ENCODE measurements at places on chromosomes 2 and 18.

- no peak for DNase-seq
Measured at GRCh38 chr18:31450409-31450808, 2.9 kb downstream of the DSG3 start.

DNA sequence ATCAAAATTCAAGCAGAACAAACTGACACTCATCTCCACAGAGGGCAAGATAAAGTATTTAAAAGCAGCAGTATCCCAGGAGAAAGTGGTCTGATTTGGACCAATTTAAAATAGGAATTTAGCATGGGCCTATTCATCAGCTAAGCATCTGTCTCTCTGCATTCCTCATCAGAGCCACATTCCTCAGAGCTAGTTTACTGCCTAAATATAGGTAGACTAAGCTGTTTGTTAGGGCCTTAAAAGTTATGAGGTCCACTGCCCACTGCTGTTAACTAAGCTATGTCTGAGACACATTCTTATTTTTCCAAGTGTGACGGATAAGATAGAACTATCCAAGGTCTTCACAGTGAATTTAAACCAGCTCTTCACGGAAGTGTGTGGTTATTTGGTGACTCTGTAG lies 17.6 kb downstream of the NEB start:
- peak; percentile 88 for DNase-seq

DNA sequence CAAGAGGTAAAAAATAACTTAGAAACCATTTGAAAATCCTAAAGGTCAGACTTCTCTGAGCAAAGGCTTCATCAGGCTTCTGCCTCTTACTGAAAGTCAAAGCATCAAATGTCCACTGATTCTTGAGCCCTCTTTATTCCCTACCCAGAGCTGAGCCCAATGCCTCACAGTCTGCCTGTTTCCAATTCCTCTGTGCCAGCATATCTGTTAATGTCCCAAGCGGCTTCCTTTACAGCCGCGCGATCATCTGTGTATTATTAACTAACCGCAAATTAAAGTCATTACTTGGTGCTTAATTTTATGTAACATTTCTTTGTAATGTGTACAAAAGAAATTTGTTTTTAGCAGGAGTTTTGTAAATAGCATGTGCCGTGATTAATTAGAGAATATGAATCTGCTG lies 418.8 kb upstream of the HNRNPA3 start:
- DNase-seq = no peak

DNA sequence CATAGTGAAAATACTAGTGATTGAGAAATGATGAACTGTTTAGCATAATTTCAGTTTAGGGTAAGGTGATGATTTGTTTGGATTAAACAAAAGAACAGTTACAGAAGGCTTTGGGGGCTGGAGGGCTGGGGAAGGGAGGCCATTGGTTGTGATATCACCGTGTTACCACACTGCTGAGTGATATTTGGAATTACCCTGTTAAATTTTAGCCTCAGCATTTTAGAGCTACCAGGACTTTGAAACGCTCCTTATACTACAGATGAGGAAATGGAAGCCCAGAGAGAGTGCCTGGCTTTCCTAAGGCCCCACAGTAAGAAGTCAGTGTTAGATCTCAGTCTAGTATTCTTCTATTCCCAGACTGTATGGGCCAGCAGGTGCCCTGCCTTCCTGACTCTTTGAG lies 15.6 kb downstream of the ARHGEF33 start:
- DNase-seq = no peak

GRCh38 chr2:71606244-71606643 lies 152.9 kb downstream of the DYSF start:
- no peak for DNase-seq

GRCh38 chr2:180360283-180360618 lies 353.2 kb upstream of the CWC22 start:
- DNase-seq = no peak

DNA sequence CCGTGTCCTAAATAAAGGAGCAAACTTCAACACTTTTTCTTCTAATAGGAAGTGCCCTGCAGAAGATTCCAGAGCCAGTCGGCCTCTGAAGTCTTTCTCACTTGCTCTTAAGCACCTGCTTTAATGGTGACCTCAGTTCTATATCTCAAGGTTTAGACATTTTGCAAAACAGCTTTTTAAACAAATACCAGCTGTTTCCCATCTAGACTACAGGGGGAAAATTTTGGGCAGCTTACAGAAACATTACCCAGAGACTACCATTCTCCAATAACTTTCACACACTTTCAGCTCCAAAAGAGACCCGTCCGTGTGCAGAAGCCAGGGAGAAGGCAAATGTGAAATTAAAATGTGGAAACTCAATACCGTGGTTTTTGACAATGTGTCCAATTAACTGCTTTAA lies 285.3 kb upstream of the CCDC68 start:
- DNase-seq = no peak

- no peak for DNase-seq
Measured at GRCh38 chr2:134146161-134146560, 107.7 kb upstream of the MGAT5 start.

- no peak for DNase-seq
Measured at GRCh38 chr2:96531366-96531765, 5.2 kb upstream of the ARID5A start.

- no peak for DNase-seq
Measured at GRCh38 chr2:72035518-72036172, 112.0 kb downstream of the CYP26B1 start.

DNA sequence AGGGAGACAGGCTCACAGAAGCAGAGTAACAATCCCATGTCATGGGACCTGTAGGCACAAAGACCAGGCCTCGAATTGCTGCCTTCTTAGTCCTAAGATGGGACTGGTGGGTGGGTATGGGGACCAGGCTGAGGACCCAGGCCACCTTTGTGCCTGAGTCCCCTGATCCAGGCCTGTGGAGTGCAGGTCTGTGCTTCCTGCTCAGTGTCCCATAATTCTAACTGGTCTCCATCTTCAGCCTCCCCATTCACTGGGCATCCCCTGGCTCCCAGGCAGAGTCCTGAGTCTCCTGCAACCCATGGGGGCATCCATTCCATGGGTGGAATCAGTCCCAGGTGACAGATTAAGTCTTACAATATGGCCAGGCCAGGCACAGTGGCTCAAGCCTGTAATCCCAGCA lies 83.9 kb downstream of the SMAD7 start:
- DNase-seq = no peak

DNA sequence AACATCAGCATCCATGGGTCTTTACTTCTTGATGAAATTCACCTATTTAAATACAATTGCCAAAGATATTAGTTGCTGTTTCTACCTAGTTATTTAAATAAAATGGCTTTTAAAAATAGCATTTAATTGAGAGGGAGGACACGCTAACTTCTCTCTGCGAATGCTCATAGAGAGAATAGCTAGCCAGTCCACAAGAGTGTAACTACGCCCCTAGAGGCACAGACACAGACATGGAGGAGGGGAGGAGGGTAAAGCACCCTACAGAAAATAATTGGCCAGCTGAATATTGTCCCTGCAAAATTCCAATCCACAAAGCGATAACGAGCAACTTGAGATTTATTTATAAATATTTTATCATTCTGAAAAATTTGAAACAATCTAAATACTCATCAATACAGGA lies 97.0 kb upstream of the PAPOLG start:
- no peak for DNase-seq

- DNase-seq = no peak
Measured at GRCh38 chr2:68805025-68805424, 66.2 kb downstream of the BMP10 start.

GRCh38 chr2:185127412-185127811 lies 529.1 kb downstream of the ZNF804A start:
- peak; percentile 26 for DNase-seq

- DNase-seq = peak; percentile 17
Measured at GRCh38 chr2:207530160-207531031, 634 bp downstream of the CREB1 start.

DNA sequence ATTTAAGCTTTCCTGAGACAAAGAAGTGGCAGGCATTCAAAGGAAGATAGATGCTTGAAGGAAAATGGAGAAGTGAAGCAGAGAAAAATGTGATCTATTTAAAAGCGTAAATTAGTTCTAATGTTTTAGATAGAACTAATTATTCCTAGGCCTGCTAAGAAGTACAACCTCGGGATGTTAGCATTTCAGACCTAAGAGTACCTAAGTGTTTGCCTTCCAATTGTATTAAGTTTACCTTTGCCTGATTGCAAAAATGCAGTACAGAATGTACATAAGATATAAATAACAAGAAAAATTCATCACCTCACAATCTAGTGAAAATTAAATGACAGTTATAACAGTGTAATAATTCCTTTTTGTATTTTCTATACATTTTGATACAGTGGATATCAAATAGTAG lies 71.1 kb upstream of the HNMT start:
- DNase-seq = no peak

DNA sequence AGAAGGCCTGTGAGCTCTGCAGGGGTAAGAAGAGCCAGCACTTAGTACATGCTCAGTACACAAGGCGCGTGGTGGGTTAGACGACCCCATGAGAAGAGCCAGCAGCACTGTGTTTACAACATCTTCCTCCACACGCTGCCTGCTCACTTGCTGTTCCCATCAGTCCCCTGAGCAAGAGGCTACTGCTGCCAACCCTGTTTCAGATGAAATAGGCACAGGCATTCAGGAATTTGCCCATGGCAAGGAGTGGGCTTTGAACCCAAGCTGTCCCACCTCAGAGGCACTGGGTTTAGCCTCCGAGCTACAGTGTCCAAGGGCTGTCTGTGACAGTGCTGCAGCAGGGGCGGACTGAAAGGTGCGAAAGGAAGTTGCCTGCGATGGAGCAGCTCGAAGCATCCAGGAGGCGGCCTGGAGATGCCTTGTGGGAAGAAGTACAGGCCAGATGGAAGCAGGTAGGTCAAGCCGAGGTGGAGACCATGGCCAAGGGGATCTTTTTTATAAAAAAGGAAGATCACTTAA lies 121.5 kb upstream of the PXDN start:
- no peak for DNase-seq

DNA sequence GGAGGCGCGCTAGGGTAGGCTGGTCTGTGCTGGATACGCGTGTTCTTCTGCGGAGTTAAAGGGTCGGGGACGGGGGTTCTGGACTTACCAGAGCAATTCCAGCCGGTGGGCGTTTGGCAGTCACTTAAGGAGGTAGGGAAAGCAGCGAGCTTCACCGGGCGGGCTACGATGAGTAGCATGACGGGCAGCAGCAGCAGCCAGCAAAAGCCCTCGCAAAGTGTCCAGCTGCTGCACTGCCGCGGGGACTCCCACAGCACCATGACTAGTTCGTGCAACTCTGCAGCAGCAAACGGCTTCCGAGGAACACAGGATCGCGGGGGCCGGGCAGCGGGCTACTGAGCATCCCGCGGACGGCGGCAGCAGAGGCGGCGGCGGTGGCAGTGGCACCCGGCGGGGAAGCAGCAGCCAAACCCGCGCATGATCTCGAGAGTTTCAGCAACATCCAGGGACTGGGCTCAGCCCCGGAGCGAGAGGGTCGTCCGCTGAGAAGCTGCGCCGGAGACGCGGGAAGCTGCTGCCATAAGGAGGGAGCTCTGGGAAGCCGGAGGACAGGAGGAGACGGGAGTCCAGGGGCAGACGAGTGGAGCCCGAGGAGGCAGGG lies 368 bp downstream of the TMEFF2 start:
- no peak for DNase-seq

DNA sequence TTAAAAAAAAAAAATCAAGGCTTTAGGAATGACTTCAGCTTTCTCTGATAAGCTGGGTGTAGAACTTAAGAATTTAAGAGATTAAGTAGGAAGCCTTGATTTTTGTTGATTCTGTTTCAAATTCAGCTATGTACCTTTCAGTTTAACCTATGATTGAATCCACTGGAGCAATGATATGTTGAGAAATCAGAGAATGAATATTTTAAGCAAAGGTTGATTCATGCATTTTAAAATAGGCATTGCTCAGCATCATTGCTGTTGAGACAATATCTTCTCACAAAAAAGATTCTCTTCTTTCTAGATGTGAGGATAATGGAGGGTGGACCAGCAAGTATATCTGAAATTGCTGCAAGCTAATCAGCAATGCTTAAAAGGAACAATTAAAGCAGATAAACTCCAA lies 109.8 kb downstream of the MAP3K20 start:
- DNase-seq = no peak

DNA sequence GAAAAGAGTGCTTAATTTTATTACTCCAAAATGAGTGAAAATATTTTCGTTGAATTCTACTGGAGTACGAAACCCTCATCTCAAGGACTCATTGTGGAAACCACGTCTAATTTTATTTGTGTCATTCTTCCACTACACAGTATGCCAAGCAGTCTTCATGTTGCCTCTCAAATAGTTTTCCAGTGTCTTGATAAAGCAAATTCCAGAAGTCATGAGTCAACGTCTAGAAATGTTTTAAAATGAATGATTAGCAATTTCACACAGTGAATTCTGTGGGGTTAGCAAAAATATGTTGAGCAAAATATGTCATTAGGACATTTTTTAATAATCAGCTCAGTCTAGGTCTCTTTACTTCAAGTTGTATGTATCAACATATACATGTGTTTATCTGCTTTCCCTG lies 865.5 kb downstream of the DSC3 start:
- DNase-seq = peak; percentile 84

GRCh38 chr2:205435970-205436369 lies 246.3 kb upstream of the NRP2 start:
- no peak for DNase-seq

DNA sequence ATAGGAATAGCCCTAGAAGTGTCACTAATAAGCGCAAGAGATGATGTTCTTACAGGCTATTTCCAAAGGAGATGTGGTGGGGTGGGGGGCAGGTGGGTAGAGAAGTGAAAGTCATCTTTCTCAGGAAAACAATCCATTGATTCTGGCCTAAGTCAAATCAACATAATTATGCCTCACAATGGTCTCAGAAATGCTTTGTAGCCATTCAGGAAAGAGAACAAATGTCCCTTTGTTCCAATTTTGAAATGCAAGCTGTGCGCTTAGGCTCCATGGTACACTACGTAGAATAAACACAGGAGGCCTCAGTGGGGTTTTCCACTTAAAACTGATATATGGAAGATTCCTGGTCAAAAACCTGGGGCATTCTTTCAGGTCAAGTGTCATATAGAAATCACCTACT lies 529.9 kb upstream of the KLHL29 start:
- no peak for DNase-seq

DNA sequence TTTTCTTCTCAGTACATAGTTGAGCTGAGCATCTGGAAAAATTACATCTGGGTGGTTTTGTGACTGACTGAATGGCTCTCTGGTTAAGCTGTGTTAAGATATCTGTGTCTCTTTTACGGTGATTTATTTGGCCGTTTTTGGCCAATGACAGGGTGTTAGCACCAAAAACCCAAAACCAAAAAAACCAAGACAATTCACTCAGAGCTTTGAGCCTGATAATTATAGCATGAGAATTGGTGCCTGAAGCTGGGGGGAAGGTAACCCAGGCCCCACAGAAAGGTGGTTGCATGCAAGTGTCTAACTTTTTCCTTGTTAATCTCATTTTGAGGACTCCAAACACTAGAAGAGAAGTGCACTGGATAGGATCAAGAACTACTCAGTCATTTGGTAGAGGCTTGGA lies 4.5 kb downstream of the CD28 start:
- DNase-seq = no peak

DNA sequence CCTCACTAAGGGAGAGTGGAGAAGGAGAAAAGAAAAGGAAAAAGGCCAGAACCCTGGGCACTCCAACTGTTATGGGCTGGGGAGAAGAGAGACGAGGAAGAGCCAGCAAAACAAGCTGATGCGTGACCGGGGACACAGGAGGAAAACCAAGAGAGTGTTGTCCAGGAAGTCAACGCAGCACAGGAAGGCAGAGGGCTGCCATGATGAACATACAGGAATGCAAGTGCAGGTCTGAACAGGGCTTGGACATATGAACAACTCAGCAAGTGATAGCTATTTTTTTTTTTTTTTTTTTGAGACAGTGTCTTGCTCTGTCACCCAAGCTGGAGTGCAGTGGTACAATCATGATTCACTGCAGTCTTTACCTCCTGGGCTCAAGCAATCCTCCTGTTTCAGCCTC lies 28.4 kb downstream of the SIX3 start:
- no peak for DNase-seq

- no peak for DNase-seq
Measured at GRCh38 chr2:99803846-99804245, 314.0 kb upstream of the REV1 start.

Measured in kidney glomerular epithelial cell (primary cell).